Omental fat pad (tissue), 4 donors: ENCODE measurements at places on chromosomes 5 and 9.

GRCh38 chr5:98497418-98497817, 276.0 kb upstream of the RGMB start:
- DNase-seq, result no peak

DNA sequence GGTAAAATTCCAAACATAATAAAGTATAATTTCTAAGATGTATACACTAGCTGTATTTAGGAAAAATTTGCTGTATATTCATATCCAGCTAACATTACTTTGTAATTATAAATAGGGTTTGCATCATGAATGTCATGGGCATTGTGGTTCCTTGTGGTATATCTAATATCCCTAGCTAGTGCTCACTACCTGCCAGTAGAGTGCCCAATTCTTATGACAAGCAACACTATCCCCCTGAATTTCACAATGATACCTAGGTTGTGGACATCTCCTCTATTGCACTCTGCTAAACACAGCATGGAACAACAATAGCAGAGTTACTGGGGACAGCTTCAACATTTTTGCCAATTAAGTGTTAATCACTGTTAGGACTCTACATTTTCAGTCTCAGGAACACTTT, 1656.5 kb downstream of the EFNA5 start:
- no peak for DNase-seq

GRCh38 chr5:170429014-170429413, 39.8 kb upstream of the KCNMB1 start:
- no peak for DNase-seq

- no peak for DNase-seq
These were observed 470 bp downstream of the BAG1 start for GRCh38 chr9:33264003-33264472.

DNA sequence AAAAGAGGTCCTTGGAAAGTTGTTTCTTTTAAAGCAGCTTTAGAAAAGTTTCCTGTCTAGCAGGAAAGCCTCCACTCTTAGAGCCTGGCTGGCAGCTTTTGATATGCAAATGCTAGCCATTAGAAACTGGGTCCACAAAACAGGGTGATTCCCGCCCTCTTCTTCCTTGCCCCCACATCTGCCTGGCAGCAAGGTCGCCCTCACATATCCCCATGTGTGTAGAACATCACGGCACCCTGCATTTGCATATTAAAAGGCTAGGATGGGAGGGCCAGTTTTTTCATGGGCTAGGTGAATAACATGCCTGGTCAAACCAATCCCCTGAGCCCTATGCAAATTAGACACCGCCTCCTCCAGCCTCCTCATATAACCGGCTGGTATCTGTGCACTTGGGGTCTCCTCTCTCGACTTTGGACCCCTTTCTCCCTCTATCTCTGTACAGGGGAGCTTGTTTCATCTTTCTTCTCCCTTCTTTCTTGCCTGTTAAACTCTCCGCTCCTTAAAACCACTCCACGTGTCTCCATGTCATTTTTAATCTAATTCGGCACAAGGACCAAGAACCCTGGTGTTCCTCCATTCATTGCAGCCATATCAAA, 426.8 kb upstream of the CTNND2 start:
- no peak for DNase-seq

DNA sequence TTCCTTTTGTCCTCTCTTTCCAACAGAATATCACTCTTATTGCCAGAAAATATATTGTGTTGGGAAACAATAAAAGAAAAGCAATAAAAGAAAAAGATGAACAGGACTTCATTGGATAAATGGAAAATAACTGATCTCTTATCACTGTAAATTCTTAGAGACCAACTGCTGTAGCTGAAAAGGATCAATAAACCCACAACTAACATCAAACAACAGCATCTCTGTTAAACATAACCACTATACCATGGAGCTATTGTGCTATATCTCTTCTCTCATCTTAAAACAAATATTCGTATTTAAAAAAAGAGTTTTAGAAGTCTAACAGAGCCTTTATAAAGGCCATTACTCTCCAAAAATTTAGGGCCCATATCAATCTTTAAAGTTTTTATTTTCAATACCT, 502.4 kb downstream of the TMEM232 start:
- no peak for DNase-seq

DNA sequence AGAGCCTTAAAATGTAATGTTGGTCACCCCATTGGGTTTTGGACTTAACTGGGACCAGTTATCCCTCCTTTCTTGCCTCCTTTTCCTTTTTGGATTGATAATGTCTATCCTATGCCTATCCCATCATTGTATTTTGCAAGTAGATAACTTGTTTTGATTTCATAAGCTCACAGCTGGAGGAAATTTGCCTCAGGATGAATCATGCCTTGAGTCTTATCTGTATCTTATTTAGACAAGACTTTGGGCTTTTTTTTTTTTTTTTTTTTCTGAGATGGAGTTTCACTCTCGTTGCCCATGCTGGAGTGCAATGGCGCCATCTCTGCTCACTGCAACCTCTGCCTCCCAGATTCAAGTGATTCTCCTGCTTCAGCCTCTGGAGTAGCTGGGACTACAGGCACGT, 443.3 kb downstream of the DNAH5 start:
- no peak for DNase-seq

- DNase-seq, result no peak
These were observed 142.6 kb downstream of the PBX3 start for GRCh38 chr9:125889476-125890419.

DNA sequence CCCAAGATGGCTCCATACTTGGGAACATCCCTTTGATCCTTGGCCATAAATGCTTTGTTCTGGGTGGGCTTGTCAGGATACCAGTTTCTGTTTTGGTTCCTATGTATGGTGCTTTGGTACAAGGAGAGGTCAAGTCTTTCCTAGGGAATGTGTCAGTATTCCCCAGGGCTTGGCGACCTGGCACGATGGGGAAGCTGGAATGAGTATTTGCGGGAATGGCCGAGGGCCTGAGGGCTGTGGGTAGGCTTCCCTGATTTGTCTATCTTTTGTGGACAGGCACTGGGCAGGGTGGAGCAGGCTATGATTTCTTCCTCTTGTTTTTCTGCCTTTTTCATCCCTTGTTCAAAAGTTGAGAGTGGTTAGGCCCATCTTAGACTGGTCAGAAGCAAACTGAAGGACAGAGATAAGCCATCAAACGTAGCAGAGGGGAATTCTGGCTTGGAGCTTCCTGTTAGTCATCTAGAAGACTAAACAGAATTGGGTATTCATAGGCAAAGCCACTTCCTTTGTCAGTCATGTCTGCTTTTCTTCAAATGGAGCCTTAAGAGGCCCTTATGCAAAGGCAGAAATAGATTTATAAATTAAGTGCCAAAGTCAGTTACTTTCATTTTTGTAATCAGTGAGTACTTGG, 13.7 kb downstream of the DOCK2 start:
- DNase-seq, result no peak

GRCh38 chr9:129008986-129009583, 19.0 kb downstream of the SH3GLB2 start:
- no peak for DNase-seq

DNA sequence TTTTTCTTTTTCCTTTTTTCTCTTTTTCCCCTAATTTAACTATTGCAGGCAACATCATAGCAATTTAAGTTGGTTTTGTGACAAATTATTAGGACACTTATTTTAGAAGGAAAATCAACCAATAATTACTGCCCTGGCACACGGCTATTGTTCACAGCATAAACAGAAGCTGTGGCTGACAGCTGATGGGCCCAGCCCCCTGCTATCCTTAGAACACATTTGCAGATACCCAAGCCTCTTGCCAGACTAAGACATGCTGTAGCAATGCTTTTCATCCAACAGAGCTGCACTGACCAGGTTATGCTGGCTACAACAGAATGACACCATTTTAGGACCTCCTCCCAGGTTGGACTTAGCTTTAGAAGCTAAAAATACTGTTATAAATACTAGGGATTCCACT, 852.7 kb upstream of the DMAC1 start:
- no peak for DNase-seq

DNA sequence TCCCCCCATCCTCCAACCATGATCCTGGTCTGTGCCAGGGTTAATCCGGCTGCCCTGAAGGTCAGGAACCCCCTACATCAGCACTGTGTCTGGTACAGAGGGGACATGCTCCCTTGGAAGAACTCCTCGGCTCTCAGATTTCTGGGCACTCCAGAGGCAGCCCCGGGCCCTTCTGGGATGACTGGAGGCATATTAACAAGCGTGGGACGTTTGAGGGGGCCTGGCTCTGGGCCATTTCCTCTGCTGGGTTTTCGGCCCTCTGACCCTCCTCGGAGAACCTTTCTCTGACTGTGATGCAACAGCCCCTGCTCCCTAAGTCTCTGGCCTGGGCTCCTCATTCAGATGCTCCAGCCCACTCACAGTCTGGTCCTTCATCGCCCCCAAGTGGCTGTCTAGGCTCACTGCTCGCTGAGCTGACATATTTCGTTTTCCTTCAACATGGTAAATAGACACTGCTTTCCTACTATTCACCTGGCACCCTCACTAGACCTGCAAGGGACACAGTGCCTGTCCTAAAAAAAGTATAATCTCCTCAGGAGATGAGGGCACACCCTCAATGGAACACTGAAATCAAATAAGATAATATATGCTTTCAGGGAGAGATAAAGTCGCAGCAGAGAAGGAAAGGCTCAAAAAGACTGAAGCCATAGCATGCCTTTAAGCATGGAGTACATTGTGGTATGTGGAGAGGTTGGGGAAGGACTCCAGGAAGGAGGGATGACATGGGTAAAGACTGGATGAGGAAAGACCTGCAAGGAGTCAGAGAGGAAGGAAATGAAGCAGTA, 404.7 kb upstream of the TRPC7 start:
- peak; percentile 28 for DNase-seq

GRCh38 chr9:4690144-4690543, 10.8 kb downstream of the CDC37L1 start:
- no peak for DNase-seq

DNA sequence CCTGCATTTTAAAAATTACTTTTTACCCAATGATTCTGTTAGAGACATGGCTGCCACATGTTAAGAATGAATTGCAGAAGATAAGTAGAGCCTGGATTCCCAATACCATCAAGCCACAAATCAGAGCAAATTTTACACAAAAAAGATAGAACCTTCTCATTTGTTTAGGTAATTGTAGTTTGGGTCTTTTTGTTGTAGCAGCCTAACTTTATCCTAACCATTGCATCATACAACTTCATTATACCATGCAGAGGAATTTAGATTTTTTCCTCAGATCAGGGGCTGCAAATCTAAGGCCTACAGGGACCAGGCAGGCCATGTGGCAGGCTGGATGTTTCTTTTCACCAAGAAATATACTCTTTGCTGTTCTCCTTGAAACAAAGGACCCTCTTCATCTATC, 34.6 kb downstream of the NKX2-5 start:
- DNase-seq, result no peak

- DNase-seq, result no peak
These were observed 164.7 kb downstream of the RFX3 start for GRCh38 chr9:3361116-3361515.

GRCh38 chr9:35096035-35096849, at the start of gene PIGO:
Gene PIGO, minus strand, starts transcription at chr9:35096591. Its CDS starts 1,026 bp downstream, at chr9:35095565.
- DNase-seq, result peak; percentile 56
